K562 (cell line): ENCODE measurements at places on chromosomes 1 and 21.

- DNase-seq, result no peak
Observed at GRCh38 chr1:206739411-206740076, 31.0 kb upstream of the IL19 start.

DNA sequence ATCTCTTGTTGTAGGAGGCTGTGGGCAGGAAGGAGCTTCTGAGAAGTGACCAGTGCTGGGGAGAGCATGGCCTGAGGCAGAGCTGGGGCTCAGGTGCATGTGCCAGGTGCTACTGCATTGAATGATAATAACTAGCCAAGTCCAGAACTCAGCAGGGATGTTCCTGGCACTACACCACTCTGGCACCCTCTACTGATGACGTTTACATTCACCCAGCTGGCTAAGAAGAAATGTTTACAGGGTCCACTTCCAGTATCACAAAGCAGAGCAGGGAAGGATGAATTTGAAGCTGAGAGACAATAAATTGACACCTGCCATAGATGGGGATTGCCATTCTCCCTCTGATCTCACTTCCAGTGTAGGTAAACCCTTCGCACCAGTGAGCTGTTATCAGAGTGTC lies 411.8 kb downstream of the SETD4 start:
- DNase-seq, result no peak

DNA sequence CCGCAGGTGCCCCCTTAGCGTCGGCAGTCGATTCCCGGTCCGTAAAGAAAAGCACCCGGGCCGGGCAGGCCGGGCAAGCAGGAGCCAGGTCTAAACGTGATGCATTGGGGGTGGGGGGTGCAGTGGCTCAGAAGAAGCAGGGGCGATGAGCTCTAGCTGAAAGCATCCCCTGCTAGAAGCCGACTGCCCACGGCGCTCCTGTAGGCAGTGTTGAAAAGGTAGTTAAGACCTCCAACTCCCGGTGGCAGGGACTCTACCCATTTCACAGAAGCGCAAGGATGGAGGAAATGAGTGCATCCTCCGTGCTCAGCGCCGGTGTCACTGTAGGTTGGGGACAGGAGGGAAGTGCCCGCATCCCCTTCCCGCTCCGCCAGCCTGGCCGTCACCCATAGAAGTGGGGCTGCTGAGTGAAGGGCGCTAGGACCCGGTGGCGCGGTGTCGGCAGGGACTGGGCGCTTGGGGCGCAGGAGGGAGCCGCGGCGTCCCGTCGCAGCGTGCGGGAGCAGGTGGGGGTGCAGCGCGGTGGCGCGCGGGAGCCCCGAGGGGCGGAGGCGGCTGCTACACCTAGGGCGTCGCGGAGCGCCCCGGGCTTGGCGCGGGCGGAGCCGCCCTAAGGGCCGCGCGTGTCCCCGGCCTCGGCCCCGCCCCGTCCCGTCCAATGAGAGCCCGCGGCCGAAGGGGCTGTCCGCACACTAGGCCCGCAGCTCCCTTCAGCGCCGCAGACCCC lies at the start of gene WNT2B:
Gene WNT2B, plus strand, starts transcription at position 688 of the 727 bp plus-strand sequence. CDS start 298 bp downstream, outside the sequence.
- DNase-seq, result peak; percentile 41

- no peak for DNase-seq
Observed at GRCh38 chr1:39148942-39149341, 55.6 kb upstream of the MACF1 start.

DNA sequence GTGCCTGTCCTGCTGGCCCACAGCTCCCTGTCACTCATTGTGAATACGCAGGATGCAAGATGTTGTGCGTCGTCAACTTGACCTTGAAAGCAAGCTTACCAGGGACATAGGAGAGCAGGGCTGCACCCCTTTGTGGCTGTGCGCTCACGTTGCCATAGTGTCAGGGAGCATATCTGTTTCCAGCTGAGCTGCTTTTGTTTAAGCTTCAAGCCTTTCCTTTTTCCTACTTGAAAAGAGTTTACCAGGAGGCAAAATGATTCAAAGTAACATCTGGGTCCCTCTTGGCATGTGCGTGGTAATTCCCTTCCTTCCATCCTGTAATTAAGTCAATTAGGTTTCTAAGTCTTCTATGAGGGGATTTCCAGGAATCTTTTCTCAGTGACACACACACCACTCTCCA lies 537.1 kb downstream of the AJAP1 start:
- DNase-seq, result no peak

DNA sequence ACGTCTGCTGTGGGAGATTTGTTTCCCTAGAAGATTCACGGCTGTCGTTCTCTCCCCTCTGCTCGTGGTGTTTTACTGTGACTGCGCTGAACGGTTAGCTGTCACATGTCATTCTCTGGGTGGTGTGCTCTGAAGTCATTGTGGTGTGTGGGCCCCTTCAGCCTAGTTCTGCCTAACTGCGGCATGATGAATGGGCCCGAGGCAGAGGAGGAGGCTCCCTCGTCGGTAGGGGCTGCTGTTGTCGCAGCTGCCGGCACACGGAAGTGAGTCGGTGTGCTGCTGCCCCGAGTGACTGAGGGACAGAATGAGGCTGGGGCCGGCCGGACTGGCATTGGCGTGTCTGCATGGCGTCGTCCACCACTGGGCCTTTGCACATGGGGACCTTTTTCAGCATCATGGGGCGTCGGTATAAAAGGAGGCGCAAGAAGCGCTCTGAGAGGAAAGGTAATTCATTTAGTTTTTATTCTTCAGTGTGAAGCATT lies 77.9 kb downstream of the ADARB1 start:
- DNase-seq, result peak; percentile 92

- DNase-seq, result peak; percentile 74
Observed at GRCh38 chr1:202007805-202008489, 2.4 kb upstream of the ELF3 start.

DNA sequence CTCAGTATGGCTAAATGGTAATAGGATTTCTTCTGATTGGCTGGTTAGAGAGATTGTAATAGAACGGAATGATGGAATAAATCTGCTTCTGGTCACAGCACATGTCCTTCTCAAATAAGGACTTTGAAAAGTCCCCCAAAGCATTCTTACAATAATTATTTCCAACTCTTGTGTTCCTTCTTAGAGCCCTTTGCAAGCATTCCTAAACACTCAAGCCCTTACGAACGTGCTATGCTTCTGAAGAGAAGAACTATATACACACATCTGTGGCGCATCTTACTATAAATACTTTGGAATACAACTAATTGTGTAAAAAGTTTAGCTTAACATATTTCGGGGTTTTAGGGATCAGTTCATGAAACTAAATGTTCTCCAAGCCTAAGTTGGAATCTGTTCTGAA lies 25.6 kb downstream of the CLIC4 start:
- DNase-seq, result no peak

DNA sequence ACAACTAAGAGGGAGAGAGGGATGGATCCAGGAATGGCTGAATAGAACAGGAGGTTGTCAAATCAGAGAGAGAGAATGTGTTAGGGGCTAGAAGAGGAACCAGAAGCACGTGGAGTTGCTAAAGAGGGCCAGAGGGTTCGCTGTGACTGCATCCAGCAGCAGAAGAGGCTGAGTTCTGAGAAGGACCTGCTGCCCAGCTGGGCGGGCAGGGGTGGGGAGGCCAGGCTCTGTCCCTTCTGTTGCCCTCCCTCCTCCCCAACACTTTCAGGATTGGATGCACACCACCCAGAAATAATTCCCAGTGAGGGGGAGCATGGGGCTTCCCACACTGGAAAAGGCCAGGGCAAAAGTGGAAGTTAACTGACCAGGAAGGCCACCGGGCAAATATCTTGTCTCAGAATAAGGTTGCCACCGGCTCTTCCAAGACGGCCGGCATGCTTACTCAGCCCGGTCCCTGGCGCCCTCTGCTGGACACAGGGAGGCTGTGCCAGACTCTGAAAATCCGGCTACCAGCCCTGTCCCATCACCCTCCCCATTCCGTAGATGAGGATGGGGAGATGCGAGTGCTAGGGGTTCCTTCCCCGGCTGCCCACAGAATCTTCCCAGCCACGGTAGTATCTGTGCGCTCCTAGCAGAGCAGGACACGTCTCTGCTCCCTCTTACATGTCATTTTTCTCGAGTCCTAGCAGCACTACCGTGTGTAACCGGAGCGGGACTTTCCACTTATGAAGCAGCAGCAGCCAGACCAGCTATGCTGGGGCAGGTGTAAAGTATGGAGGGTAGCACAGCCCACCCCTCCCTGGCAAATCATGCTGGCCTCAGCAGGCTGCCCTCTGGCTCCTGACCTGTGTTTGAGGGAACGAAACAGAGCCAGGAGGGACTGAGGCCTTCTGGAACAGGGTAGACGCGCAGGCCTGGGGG lies 46.8 kb upstream of the A3GALT2 start:
- peak; percentile 89 for DNase-seq

DNA sequence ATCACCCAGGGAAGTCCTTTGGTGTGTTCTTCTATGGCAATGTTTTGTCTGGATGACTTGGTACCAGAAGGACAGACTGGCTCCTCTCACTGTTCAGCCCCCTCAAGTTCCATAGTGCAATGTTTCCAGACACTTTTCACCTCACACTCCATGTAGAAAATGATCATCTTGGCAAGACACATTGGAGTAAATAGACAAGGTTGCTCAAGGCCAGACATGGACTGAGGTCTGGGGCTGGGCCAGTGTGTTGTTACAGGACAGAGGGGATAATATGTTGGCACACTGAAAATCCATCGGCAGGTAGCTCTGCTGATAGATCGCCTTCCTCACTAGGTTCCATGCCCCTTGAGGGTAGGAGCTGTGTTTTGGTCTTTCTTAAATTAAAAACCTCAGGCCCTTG lies 51.5 kb downstream of the C1orf21 start:
- no peak for DNase-seq

DNA sequence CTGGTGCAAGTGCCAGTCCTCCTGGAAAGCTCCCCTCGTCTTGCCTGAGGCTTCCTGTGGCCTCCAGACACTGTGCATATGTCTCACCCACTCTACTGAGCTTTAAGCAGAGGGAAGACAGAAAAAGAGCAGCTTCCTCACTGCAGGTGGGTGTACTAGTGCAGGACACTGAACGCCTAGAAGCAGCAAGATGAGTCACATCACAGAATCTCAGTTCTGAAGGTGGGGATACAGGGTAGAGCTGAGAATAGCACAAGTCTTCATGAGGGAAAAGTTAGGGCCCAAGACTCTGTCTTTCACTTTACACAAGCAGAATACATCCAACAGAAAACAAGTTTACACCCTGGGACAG lies 37.4 kb downstream of the PCAT6 start:
- no peak for DNase-seq

- no peak for DNase-seq
Observed at GRCh38 chr1:31788825-31789256, 24.7 kb upstream of the ADGRB2 start.

DNA sequence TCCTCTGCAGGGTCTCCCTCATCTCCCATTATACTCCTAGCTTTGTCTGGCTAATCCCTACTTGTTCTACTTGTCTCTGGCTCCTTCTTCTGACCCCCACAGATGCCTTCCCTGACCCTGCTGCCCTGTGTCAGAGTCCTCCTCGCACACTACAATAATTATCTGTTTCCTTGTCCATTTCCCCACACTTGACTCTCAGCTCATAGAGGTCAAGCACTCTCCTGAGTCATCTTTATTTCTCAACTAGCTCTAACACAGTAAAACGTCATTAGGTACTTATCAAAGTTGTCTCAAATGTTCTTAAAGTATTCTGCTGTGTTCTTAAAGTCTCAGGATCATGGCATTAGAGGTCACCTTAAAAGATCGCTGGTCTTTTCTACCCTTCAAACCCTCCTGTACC lies 47.1 kb downstream of the C8A start:
- DNase-seq, result no peak

GRCh38 chr1:85584264-85584781 lies 3.8 kb downstream of the CCN1 start:
- DNase-seq, result no peak

GRCh38 chr1:54172614-54173599 lies 20.1 kb upstream of the CDCP2 start:
- no peak for DNase-seq
